ENCODE measurements at places on chromosomes 11 and 22.

DNA sequence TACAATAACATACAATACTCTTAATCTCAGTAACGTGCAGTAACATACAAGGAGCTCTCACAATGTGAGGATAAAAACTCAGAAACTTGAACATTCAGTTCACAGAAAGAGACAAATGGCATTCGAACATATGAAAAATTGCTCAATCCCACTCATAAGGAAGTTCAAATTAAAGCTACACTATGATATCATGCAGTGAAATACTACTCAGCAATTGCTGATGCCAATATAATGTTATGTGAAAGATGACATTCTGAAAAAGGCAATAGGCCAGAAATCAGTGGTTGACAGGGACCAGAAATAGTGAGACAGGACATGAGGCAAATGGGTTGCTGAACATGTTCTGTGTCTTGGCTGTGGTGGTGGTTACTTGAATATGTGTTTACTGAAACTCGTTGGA, 33.7 kb upstream of the PITPNB start:
- no peak for DNase-seq

DNA sequence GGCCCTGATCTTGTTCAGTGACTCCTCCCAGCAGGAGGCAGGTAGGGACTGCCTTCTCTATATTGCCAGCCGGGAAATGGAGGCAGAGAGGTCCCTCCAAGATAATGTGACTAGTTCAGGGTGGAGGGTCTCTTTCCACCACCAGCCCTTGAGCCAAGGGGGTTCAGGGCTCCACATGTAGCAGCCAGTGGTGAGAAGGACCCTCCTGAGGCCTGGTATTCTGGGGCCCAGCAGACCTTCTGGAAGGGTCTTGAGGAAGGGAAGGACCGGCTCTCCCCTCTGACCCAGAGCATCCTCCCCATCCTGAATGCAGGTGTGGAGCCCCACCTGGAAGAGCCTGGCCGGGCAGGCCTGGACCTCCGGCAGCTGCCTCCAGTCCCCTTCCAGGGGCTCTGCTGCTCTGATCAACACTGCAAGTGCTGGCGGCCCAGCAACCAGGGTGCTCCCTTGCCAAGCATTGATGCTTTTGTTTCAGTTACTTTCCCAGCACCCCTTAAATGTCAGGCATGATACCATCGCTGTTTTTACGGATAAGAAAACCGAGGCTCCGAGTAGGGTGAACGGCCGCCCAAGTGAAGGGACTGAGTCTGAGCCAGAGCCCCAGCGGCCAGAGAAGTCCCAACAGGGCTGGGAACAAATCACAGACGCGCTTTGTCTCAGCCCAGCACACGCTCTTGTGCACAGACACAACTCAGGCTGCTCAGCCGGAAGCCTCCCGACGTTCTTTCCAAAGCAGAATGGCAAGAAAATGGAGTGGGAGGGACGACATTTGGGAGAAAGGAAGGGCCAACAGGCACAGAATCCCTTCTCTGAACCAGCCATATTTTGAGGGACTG, 38.8 kb downstream of the DKK3 start:
- DNase-seq = no peak

- DNase-seq = no peak
Observed at GRCh38 chr11:100691896-100692653, 5.0 kb downstream of the ARHGAP42 start.

DNA sequence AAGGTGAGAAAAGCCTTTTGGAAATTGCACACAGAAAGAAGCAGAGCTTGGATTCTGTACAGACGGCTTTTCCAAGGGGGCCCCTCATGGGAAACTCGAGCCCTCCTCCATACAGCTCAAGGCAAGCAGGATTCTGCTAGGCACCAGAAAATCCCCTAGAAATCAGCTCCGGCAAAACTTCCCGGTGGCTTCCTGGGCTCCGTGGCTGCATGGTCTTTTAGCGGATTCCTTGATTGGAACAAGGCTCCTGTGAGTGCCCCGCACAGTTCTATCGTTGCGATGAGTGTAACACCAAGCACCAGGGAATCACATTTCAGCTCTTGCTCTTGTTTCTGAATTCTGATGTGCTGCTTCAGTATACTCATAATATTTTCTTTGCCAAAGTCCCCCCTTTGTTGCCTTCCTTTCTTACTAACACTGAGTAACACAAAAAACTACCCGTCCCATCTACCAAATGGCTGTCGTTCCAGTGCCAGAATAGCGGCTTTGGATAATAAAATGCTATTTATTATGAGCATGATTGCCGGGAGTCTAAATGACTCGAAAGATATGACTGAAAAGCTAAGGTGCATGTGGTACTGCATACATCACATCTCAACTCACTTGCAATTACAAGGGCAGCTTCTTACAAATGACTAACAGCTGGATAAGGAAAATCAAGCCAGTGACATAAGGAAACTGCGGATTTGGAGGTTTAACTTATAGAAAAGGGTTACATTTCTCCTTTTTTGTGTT, 494.1 kb downstream of the DLG2 start:
- DNase-seq = peak; percentile 7

DNA sequence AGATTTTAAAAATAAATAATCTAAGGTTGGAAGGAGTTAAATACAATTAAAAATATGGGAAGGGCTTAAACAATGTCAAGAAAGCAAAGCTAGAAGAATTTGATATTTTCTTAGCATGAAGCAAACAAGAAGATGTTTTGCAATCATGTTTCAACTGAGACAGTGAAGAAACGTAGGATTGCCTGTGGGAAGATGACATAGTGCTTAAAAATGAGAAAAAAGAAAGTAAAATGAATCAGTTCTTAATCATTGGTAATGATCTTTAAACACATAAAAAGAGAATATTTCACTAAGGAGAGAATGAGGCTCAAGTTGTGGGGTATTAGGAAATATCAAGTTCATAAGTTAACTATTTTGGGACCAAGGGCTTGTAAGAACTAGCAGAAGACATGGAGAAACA, 855.0 kb downstream of the METTL15 start:
- no peak for DNase-seq
